ENCODE measurements at places on chromosomes 16 and 17.

DNA sequence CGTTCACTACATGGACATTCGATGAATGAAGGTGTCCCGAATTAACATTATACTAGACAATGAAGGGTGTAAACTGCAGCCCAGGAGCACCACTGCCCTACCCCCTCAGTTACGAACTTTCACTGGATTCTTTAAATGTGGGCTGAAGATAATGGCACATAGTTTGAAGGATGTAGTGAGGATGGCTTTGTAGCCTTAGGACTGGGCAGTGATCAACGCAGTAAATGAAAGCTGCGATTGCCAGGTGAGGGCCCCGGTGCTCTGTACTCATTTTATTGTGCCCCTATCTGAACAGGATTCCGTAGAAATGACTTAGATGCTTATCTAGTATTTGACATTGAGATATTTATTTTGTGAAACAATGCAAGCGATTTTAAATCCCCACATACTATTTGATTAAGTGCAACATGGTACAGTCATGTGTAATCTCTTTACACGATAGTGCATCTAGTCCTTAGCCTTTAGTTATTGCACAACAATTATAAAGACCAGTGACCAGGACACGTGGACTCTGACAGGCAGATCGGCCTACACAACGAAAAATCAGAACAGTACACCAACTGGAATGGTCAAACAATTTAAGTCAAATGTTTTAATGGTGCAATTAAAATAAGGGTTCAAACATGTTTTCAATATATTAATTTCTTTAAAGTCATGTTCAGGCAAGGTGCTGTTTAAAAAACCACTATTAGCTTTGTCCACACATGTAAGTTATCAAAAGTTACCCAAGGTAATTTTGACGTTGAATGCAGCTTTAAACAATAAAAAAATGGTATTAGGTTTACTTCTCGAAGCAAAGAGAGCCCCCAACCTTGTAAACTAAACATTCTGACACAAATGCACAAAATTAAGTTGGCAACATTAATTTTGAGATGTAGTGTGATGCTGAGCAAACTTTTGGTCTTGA lies 17.4 kb upstream of the ERN1 start:
- DNase-seq, result no peak

DNA sequence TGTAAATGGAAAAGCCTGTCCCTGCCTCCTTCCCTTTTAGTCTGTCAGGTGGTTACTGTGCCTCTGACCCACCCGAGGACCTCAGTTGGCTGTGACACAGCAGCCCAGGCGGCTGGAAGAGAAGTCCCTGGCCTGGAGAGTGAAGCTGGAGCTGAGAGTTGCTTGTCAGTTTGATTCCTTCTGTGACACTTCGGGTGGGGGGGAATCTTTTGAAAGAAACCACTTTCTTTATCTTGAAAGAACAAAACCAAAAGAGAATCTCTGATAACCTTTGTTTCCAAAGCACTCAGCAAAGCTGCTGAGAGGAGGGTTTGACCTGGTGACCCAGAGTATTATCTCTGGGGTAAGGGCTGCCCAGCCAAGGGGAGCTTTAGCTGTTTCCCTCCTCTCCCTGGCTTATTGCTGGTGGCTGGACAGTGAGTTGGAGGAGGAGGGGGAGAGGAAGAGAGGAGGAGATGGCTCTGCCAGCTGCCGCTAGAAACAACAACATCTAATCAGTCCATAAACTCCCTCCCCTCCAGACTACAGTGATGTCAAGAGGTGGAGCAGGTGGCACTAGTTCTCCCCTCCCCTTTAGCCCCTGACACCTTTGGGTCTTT lies 34.0 kb downstream of the YPEL2 start:
- DNase-seq, result no peak

GRCh38 chr16:79412783-79413225 lies 187.7 kb downstream of the MAF start:
- DNase-seq, result no peak

GRCh38 chr17:42287305-42287976 lies 857 bp upstream of the STAT5A start:
- DNase-seq, result no peak

- no peak for DNase-seq
Measured at GRCh38 chr16:77406680-77407079, 28.2 kb downstream of the ADAMTS18 start.

- no peak for DNase-seq
Measured at GRCh38 chr17:78082988-78083387, 45.6 kb downstream of the TMC6 start.
